ENCODE measurements at places on chromosomes 5 and 9.

GRCh38 chr9:133842174-133842573 lies 104.0 kb upstream of the SARDH start:
- no peak for DNase-seq

DNA sequence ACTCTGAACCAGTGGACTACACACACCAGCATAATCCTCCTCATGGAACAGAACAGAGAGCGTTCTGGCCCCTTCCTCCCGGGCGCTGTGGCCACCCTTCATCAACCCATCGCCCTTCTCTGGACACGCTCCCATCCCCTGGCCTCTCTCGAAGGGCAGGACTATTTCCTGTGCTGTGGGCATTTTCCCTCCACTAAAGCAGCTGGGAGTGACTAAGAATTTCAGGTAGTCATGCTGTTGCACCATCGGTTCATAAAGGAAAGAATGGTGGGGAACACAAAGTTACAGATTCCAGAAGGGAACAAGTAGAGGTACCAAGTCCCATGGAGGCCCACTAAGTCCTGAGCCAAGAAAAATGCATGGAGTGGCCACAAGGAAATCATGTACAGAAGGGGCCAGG lies 68.6 kb downstream of the EPB41L4B start:
- DNase-seq: no peak

DNA sequence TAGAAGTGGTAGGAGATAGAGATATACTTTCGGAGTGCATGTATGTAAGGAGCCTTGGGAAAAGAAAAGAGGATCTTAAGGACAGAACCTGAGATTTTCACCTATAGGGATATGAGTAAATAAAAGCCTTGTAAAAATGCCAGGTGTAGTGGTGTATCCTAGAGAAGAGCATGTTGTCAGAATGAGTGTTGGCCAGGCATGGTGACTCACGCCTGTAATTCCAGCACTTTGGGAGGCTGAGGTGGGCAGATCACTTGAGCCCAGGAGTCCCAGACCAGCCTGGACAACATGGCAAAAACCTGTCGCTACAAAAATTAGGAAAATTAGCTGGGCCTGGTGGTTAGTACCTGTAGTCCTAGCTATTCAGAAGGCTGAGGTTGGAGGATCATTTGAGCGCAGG lies 76.0 kb downstream of the IPO11 start:
- no peak for DNase-seq

GRCh38 chr5:59503220-59503619 lies 390.3 kb downstream of the PDE4D start:
- no peak for DNase-seq

DNA sequence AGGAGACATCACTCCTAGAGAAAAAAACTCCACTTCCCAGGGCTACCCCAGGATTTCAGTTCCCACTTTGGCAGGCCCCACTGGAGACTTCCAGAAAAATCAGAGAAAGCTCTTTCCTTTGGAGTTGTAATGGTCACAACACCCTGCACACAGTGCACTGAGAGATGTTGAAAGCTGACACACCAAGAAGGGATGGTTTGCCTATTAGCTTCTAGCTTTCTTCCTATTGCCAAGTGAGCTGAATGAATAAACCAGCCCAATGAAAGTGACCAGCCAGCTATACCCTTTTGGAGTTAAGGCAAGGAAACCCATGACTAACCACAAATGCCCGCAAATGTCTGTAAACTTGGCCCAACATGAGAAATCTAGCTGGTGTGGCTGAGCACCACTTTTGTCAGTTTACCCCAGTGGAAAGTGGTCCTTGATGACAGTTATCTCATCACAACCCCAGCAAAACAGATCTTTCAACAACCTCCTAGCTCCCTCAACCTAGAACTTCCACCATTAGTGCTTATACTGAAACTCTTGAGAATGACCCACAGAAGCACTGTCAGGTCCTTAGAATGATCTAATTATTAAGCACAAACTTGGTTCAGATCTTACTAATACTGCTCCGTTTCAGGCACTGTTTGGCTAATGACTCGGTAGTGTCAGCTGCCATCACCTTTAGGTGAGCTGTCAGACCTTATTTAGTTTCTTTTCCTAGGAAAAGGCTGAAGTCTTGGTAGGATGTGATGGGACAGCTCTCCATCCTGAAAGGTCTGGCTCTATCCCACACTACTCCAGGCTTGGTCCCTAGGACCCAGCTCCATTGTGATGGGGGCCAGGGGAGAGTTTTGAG lies 11.2 kb downstream of the IRF1 start:
- DNase-seq: no peak

- no peak for DNase-seq
These were observed 98.2 kb downstream of the DAP start for GRCh38 chr5:10662661-10663488.

GRCh38 chr5:154755361-154756008 lies at the start of gene LARP1:
Gene LARP1 (plus strand): TSS chr5:154755377. CDS start chr5:154755758, 381 bp downstream.
- peak; percentile 84 for DNase-seq

- no peak for DNase-seq
These were observed 91.6 kb upstream of the ICE1 start for GRCh38 chr5:5330728-5331452.

DNA sequence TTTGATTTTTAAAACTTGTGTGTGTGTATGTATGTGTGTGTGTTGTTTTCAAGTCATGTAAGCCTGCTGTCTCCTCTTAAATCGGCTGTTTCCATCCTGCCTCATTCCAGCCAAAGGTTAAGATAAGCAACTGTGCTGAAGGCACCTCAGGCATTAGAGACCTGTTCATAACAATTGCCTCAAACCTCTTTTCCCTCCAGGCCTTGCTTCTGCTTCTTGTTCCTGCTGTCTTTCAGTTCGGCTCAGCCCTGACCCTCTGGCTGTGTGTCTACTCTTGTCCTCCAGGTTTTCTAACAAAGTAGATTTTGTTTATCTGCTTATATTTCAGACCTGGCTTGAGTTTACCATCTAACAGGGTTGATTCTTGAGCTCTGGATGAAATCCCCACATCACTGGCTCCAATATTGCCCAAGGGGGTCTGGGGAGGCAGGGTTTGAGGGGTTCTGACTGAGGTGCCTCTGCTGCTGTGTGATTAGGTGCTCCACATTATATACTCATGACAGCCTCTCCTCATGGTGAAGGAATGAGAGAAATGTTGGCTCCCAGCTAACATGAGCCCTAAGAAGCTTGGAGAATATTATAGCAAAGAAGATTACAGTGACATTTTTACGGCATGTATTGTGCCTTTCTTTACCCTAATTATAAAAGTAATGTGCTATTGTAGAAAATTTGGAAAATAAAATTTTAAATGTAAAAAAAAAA lies 229.7 kb upstream of the PIK3R1 start:
- peak; percentile 29 for DNase-seq

DNA sequence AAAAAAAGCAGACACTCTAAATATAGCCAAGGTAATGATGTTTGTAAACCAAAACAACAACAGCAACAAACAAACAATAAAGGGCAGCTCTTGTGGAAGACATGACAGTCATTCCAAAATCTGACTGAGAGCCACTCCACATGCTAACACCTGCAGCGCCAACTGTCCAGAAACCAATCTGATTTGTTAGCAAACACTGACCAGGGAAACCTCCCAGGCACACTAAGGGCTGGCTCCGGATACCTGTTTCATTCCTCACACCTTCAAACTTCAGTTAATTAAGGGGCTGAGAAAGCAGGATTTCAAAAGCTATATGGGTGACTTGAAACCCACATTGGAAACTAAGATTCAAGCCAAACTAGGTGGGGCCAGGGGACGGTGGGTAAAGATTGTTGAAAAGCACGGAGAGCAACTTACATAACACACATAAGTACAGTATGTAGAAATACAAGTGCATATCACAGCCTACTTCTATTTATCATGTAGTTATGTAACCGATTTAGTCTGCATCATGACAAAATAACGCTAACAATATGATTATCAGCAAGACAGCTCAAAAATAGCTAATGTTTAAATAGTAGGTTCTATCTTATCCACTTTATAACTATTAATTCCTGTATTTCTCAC lies 203.6 kb downstream of the SEMA5A start:
- no peak for DNase-seq

DNA sequence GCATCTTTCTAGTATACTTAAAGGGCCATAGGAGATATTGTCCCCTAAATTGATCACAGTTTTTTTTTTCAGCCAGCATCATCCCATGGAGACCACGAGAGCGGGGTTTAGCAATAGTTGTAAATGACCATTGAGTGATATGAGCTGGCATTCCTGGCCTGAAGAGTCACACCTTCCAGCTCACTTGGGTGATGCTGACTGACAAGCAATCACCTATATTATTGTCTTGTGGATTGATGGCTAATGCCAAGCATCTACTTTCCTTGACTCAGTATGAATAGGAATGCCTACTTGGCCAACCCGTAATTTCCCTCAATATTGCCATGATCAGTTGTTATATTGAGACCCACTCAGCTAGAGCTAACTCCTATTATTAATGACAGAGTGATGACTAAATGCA lies 70.5 kb downstream of the ADAMTSL1 start:
- DNase-seq: no peak

DNA sequence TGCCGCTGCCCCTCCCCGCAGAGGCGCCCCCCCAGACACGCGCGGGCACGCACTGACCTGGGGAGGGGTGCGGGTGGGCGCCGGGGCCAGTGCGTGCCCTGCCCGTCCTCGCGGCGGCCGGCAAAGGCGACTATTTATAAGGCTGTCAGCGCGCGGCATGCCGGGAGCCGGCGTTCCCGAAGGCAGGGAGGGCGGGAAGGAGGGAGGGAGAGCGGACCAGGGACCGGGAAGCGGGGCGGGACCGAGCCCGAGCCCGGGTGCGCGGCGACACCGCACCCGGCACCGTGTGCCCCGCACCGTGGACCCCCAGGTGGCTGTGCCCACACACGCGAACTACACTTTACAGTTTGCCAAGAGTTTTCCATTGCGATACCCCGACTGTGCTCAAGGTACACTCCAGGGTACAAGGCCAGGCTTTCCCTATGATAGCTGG lies at the start of gene AK1:
AK1 (minus strand) TSS at position 110 of the 433 bp plus-strand sequence. CDS start 3,058 bp downstream, outside the sequence.
- DNase-seq: peak; percentile 86

GRCh38 chr9:117413346-117414219 lies 1.3 kb downstream of the ASTN2 start:
- peak; percentile 40 for DNase-seq

GRCh38 chr5:27911216-27911615 lies 872.8 kb upstream of the CDH9 start:
- no peak for DNase-seq

DNA sequence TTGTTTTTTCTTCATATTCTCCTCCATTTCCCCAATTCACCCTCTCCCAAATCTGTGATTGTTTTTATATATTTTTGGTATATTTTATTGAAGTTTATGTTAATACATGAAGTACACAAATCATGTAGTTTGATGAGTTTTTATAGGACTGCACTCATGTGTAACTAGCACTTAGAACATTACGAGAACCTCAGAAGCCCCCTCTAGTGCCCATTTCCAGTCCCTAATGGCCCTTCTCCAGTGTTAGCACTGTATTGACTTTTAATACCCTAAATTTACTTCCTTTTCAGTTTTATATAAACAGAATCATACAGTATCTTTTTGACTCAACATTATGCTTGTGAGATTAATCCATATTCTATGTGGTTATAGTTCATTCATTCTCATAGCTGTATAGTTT lies 18.5 kb upstream of the FKTN start:
- DNase-seq: no peak

- DNase-seq: no peak
These were observed 214.1 kb downstream of the HSPA4 start for GRCh38 chr5:133265720-133266526.

GRCh38 chr9:35164711-35165110 lies 2.9 kb downstream of the UNC13B start:
- no peak for DNase-seq

DNA sequence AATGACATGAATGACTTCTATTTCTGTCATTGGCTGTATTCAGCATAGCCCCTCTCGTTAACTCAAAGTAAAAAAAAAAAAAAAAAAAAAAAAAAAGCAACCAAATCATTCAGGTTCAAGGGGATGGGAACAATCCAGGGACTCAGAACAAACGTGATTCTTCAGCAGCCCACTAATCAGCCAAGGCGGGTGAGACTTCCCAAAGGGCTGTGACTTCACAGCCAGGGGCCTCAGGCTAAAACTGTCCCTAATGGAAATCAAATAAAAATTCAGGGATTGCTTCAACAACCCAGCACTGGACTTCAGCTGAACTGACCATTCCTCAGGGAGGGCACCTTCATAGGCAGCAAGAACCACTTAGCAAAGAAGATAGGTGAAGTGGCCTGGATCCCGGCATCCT lies 86.2 kb upstream of the FAM169A start:
- DNase-seq: no peak

DNA sequence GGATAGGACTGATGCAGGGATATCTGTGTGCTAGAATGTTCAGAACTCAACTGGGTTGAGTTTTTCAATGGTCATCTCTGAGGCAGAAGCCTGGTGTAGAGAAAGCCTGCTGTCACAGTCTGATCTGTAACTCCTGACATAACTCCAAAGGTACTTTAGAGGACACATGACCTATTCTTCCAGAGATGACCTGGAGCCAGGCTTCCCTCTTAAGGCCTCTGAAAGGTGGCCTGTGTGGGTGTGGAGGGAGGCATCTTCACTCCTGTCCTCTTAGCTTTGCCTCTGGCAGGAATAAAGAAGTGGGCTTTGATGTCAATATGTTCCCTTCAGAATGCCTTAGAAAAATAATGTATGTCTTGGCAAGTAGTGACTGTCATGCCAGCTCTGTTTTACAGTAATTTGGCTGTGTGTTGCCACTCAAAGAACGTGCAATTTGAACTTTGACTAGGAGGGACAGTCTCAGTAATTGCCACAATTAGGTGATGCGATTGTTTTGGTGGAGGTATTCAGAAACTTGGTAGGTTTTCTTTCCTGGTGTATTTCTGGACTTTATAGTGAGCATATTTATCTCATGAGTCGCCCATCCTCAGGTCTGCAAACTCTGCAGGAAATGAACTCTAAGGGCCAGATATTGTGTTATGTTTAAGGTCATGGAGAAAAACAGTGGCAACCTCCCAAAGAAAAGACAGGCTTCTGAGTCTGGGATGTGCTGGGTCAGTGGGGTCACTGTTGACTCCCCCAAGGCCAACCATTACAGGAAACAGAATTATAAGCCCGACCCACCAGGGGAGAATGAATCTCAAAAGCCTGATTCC lies 3.2 kb upstream of the C5orf63 start:
- DNase-seq: peak; percentile 7

DNA sequence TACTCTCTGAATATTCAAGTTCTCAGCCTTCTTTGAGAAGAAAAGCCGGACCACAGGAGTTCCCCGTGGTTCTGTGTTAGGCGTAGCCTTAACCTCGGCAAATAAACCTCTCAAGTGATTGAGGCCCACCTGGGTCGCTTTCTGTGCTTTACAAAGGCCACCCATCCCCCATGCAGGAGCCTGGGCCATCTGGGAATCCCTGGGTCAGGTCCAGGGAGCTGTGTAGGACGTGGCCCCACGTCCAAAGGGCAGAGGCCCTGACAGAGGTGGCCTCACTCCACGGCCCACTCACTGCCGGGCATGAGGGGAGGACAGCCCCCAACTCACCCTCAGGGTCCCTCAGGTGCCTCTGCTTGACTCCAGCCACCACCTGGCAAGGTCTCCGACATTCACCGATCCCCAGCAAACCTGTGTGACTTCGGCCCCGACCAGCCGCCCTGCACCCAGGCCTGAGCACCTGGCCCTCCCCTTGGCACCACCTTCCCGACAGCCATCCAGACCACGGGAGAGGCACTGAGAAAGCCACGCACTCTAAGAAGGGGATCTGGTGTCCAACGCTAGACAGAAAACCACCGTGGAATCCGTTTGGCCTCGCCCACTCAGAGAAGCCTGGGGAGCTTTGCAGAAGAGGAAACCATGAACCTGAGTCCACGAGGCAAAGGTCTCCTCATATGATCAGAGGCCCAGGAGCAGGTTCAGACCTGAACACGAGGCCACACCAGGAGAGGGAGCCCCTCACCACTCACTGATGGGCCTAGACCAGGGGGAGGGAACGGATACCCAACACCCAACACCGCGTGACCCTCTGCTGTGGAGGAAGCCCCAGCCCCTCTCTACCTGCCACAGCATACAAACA lies 4.5 kb downstream of the SLC12A7 start:
- DNase-seq: no peak

- DNase-seq: no peak
These were observed 15.4 kb downstream of the NIPAL4 start for GRCh38 chr5:157475432-157475831.
